GOT3 (cell line): ENCODE measurements at places on chromosomes 3 and 15.

- DNase-seq = no peak
Measured at GRCh38 chr15:69290346-69291164, 8.2 kb upstream of the PAQR5 start.

DNA sequence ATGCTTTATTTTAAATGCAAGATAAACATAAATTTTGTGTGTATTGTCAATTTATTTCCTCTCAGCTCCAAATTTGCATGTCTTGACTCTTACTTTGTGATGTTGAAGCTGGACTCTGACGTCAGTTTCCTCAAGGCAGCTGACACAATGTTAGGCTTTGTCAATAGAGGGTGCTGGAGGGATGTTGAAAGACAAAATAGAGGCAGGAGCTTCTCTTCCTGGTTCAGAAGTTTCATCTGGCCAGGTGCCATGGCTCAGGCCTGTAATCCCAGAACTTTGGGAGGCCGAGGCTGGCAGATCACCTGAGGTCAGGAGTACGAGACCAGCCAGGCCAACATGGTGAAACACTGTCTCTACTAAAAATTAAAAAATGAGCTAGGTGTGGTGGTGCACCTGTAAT lies 408.6 kb downstream of the GBE1 start:
- DNase-seq = no peak

DNA sequence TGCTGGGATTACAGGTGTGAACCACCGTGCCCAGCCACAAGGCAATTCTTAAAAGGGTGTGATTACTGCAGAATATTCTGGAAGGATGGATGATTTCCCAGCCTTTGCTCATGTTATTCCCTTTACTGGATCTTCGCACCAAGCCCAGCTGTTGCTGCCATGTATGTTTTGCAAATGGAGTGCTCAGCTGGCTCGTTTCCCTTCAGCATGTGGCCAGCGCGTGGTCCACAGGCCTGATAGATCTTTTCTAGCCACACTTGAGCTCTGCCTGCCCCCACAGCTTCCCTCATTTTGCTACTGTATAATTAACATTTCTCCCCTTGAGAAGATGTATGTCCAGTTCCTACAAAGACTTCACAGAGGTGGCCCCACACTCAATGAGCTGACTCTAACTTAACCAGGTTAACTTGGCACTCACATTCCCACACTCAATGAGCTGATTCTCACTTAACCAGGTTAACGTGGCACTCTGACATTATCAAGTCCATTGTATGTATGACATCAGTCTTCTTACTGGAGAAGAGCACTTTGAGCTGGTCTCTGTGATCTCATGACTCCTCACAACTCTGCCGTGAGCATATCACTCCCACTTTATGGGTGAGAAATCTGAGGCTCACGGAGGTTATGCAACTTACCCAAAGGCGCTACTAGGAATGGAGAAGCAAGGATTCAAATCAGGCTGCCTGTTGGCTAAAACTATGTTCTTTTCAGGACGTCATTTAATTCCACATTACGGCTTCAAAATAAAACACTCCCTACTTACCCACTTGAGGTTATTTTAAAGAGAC lies 49.2 kb downstream of the TM4SF4 start:
- DNase-seq = no peak

- DNase-seq = no peak
Measured at GRCh38 chr3:140370686-140371085, 307.2 kb upstream of the TRIM42 start.

DNA sequence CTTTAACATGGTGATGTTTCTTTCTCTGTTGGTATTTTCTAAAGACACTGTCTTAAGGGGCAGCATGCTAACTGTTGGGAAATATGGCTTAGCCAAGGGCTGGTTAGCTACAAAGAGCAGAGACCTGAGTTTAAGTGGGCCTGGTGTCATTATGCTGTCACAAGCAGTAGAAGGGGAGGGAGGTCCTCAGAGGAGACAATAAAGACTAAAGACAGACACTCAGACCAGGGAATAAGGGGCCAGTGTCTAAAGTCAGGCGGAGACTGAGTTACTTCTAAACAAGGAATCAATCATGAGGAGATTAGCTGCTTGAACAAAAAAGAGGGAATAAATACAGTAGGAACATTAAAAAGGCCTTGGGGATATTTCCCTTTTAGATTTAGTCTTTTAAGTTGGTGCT lies 142.7 kb upstream of the DPPA4 start:
- no peak for DNase-seq

DNA sequence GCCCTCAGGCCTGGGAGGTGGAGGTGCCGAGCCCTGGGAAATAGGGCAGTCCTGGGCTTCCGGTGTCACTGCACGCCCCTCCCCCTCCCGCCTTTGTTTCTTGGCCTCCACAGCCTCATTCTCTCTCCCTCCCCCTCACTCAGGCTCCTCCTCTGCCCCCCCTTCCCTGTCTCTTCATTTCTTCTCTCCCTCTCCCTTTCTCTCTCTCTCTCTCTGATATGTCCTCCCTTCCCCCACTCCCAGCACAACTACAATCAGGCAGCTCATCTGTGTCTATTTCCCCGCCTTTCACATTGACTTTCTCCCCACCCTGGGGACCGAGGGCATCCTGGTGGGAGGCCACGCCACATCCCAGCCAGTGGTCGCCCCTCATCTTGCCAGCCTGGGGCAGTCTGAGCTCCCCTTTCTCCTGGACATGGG lies 40.2 kb downstream of the IDH2 start:
- no peak for DNase-seq

GRCh38 chr3:156978481-156978961 lies 152.4 kb downstream of the LEKR1 start:
- DNase-seq = no peak

- DNase-seq = no peak
Measured at GRCh38 chr3:127185962-127186674, 6.8 kb upstream of the PRR23E start.

DNA sequence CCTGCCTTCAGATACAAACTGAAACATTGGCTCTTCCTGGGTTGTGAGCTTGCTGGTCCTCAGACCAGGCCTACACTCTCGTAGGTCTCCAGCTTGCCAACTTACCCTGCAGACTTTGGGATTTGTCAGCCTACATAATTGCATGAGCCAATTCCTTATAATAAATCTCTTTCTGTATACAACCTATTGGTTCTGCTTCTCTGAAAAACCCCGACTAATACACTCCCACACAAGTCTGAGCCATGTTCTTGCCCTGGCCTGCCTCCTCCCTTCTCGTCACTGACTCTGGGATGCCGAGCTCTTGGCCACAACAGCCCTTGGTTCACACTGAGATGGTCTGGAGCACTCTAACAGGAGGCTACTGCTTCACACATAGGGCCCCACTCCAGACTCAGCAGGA lies 9.5 kb downstream of the CYP19A1 start:
- no peak for DNase-seq

DNA sequence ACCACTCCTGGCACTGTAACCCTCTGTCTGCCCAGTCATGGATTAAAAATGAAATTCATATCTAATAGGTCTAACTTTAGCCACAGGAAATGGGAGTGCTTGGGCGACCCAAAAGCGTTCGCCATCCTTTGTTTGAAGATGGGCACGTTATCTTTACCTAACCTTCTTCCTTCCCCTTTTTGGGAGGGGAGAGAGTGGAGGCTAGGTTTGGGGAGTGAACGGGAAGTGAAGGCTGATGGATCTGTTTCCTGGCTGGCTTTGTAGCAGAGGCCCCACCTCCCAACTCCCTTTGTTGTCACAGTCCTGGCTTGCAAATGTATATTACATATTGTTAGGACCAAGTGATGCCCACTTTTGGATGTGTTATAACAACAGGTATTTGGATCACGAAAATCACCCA lies 98.1 kb upstream of the ARHGEF3 start:
- DNase-seq = no peak

DNA sequence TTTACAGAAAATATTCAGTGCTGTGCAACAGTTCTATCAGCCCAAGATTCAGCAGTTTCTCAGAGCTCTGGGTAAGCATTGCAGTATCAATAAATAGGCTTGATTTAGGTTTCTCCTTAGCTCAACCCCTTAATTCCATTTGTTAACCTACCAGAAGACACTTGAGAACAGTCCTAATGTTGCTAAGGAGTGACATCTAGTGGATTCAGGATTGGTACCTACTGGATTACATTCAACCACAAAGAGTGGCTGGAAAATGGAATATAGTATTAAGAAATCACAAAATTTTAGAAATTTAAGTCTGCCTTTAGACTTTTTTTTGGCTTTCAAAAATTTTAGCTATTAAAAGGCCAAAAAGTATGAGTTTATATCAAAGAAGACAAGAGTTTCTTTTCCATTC lies 34.7 kb downstream of the POLG start:
- no peak for DNase-seq

DNA sequence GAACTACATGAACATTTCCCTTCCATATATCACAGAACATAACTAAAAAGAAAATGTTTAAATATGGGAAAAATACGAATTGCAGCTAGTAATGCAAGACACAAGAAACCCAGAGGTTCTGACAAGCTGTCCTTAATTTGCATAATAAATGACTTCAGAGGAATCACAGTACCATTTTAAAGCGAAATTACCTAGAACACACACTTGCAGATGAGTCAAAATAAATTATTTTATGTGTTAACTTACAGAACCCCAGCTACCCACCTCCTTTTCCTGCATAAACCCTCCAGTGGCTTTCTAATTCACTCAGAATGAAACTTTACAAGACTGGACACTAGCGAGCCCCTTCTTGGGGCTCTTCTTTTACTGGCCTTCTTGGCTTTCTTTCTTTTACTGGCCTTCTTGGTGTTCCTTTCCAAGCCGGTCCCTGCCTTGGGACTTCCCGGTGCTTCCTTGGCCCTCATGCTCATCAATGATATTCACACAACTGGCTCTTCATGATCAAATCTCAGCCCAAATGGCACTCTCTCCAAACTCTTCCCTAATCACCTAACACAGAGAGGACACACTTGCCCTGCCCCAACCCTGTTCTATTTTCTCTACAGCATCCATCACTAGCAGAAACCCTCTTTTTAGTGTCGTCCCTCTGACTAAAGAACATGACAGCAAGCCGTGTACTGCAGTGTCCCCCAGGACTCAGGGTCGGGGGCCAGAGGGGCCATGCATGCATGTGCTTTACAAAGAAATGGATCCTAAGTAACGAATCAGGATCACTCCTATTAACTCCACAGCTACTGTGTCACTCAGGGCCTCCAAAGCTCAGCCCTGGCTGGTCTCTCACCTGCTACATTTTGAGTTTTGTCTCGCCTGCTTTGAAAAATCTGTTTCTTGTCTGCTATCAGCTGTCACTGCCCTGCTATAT lies 4.8 kb downstream of the CHSY1 start:
- no peak for DNase-seq

- DNase-seq = no peak
Measured at GRCh38 chr3:151051533-151051932, 33.9 kb upstream of the MED12L start.

DNA sequence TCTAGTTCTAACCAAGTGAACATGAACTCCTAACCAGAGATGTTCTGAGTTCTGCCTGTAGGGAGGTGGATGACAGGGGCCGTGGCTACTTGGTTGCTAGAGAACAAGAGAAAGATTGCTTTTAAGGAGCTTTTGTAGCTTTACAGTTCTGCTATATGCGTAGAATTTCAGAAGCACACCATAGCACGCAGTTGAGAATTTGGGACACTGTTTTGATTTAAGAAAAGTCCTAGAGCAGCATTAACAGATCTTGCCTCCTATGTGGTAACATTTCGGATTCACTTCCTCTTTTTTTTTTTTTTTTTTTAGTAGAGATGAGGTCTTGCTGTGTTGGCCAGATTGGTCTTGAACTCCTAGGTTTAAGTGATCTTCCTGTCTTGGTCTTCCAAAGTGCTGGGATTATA lies 181.7 kb downstream of the TCF12 start:
- DNase-seq = no peak

- no peak for DNase-seq
Measured at GRCh38 chr3:127835993-127836882, 13.9 kb upstream of the MGLL start.

GRCh38 chr3:132145833-132146232 lies 111.0 kb upstream of the CPNE4 start:
- no peak for DNase-seq

GRCh38 chr3:144361002-144361401 lies 389.4 kb downstream of the DIPK2A start:
- DNase-seq = no peak

DNA sequence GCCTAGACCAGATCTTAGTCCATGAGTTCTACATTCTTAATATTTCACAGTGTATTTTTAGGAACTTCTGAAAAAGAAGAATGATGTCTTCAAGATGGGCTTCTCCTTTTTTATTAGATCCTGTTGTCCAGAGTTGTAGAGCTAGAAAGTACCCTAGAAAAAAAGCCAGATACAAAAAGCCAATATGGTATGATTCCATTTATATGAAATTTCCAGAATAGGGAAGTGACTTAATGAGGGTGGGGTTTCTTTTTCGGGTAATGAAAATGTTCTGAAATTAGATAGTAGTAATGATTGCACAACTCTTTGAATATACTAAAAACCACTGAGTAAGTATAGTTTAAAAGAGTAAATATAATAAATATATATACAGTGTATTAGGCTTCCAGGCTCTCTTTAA lies 116.9 kb downstream of the NFKBIZ start:
- no peak for DNase-seq

DNA sequence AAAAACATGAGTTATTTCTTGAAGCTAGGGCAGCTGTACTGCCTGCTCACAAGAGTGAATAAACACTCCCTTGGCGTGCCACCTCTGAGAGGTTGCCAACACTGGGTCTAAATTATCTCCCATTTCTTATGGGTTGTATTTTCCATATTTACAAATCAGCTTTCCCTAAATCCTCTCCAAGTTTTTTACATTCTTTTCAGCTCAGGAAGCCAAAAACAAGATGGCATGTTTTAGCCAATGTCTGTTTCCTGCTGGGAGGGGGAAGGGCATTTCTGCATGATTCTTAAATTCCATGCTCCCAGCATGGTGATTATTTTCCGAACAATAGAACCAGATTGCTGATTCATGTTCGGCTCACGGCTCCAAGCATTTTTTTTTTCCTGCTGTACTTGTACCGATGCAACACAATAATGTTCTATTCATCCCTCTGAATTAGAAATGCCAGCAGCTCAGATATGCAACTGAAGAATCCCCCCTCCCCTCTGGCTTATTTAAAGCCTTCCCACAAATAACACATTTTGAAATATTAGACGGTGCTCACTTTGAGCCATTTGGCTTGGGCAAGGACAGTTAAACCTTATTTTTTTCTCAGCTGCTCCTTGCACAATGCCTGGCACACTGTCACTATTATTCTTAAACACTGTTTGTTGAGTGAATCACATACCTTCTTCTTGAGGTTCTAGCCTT lies 252.5 kb downstream of the THRB start:
- peak; percentile 14 for DNase-seq

- no peak for DNase-seq
Measured at GRCh38 chr15:80606511-80607071, 88.5 kb upstream of the ABHD17C start.

GRCh38 chr3:151147299-151147698 lies 55.7 kb downstream of the GPR171 start:
- DNase-seq = no peak

- no peak for DNase-seq
Measured at GRCh38 chr15:83081256-83082014, 14.4 kb upstream of the BTBD1 start.

GRCh38 chr3:183350164-183350563 lies 78.3 kb downstream of the MCF2L2 start:
- DNase-seq = no peak

- DNase-seq = no peak
Measured at GRCh38 chr3:183180110-183180783, 17.7 kb upstream of the LAMP3 start.
